Vagina (tissue), 2 donors: ENCODE measurements at places on chromosomes 13 and 19.

DNA sequence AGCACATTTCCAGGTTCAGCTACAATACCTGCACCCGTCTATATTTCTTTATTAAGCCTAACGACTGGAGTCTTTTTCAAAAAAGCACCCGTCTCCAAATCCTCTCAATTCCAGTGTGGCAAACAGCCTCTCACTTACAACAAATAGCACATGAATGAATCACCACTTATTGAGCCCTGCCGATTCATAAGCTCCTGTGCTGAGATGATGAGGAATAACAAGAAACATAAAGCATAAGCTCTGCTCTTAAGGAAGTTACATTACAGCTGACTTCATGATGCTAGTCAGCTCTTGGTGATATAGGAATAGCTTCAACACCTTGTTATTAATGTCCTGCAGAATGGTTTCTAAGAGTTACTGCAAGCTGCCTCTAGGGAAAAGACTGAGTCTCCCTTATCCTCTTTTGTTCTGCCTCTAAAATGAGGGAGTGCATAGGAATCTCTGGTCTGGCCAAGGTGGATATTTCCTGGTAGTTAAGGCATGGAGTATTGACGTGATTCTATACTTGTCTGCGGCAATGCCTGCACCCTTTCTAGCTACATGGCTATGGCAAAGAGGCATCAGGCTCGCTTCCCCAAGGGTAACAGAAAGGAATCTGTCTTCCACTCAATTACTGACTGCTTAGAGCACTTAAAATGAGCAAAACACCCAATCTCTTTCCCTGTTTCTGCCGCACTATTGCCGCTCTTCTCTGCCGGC lies 195.7 kb downstream of the KLF12 start:
- no peak for DNase-seq

DNA sequence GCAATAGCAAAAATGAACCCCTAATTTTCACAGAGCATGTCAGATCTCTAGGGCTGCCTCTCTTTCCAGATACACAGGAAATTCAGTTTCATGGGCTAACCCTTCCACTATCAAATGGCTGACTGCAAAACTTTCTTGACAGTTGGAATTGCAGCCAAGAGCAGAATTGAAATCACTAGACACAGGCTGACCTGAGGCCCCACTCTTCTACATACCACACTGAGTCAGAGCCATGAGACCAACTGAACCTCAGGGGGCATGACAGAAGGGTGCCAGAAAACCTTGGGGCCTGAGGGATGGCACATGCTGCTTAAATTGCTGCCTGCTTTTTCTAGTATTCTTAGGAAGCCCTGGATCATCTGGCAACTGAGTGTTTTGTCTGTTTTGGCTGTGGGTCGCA lies 1.7 kb upstream of the DLEU7 start:
- DNase-seq, result no peak

DNA sequence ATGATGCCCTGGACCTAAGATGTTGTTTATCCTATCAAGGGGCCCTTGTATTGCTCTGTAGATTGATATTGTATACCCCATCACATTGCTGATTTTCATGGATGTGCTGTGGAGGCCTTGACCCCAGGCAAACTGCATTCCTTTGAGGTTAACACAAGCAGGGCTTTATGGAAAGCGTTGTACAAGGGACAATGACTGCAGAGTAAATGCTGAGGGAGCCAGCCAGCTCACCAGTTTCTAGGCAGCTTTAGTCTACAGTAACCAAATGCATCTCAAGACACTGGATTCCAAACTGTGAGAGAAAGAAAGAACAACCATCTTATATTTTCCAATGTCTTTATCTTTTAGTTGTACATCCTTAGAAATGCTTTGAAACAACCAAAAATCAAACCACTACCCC lies 34.1 kb upstream of the EDNRB start:
- no peak for DNase-seq

GRCh38 chr13:49669735-49670309 lies 21.5 kb downstream of the EBPL start:
- DNase-seq, result no peak

- DNase-seq, result no peak
These were observed 2.7 kb upstream of the RUBCNL start for GRCh38 chr13:46389457-46390451.
